ENCODE measurements at places on chromosomes 7 and 10. TPM values are rescaled to one million over a fixed set of nuclear protein-coding genes. Genes with fewer than 3 reads are reported as not detected.

Gene FBXL13
- 27.4 TPM for total RNA-seq

Gene ADAM12
- total RNA-seq = not detected

Gene COL13A1
- not detected for total RNA-seq

Gene GPR141
- not detected for total RNA-seq

Gene HGF
- total RNA-seq = 0.02 TPM

Gene TIMM23
- total RNA-seq = 148 TPM

Gene ZKSCAN5
- total RNA-seq = 14.3 TPM

Gene ASIC3
- 2.9 TPM for total RNA-seq

Gene MBL2
- total RNA-seq = not detected

Gene NUDT13
- total RNA-seq = 4.7 TPM
